Muscle of leg (tissue), 16 donors: ENCODE measurements at places on chromosomes 13 and 19. TPM values are rescaled to one million over a fixed set of nuclear protein-coding genes. Genes with fewer than 3 reads are reported as not detected.

The PGLYRP1 gene
- 0.27 TPM for total RNA-seq

The YJEFN3 gene
- total RNA-seq: 1.6 TPM

The CBY2 gene
- not detected for total RNA-seq

The ZNF71 gene
- 6.3 TPM for total RNA-seq

GRCh38 chr13:91248249-91248648, 99.2 kb upstream of the MIR17HG start:
- H3K27ac ChIP-seq: no peak overlapping the region
- no peaks in the 10 kb centered on the region for H3K4me1 ChIP-seq
- no peaks in the 10 kb centered on the region for H3K27me3 ChIP-seq

- H3K36me3 ChIP-seq: no peaks in the 10 kb centered on the region
- DNase-seq: peak; percentile 89
- peak overlapping the region; percentile 73 for H3K27ac ChIP-seq
- H3K27me3 ChIP-seq: no peaks in the 10 kb centered on the region
- H3K4me3 ChIP-seq: no peak overlapping the region
Measured at GRCh38 chr13:51729866-51730553, 74.0 kb downstream of the DHRS12 start.

GRCh38 chr19:29569038-29569911, 36.8 kb upstream of the POP4 start:
- DNase-seq: no peak
- no peaks in the 10 kb centered on the region for H3K36me3 ChIP-seq
- H3K4me3 ChIP-seq: no peak overlapping the region
- no peak overlapping the region for H3K27ac ChIP-seq

- peaks cover 8% of the 10 kb centered on the region for H3K4me1 ChIP-seq
- no peak for DNase-seq
- no peak overlapping the region for H3K4me3 ChIP-seq
- no peaks in the 10 kb centered on the region for H3K27me3 ChIP-seq
- no peak overlapping the region for H3K27ac ChIP-seq
- H3K36me3 ChIP-seq: peaks cover 17% of the 10 kb centered on the region
Measured at GRCh38 chr13:113432506-113433270, 20.6 kb downstream of the ADPRHL1 start.

DNA sequence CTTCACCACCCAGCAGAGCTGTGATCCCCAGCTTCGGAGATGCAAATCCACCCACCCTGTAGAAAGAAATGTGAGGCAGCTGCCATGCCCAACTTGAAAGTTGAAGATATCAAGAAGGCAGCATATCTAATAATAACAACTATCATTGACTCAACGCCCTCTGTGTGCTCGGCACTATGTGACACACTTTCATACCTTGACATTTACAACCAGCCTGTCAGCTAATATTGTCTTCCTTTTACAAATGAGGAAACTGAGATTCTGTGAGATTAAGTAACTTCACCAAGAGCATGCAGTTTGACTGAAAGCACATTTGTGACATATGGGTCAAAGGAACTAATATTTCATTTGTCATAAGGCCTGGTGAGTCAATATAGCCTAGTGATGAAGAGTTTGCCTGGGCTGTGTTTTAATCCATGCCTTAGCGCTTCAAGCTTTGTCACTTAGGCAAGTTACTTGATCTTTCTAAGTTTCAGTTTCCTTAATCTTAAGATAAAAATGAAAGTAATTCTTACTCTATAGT, 137.0 kb downstream of the FLT1 start:
- H3K4me3 ChIP-seq: no peak overlapping the region
- peaks cover 15% of the 10 kb centered on the region for H3K4me1 ChIP-seq
- no peaks in the 10 kb centered on the region for H3K36me3 ChIP-seq
- no peaks in the 10 kb centered on the region for H3K27me3 ChIP-seq

DNA sequence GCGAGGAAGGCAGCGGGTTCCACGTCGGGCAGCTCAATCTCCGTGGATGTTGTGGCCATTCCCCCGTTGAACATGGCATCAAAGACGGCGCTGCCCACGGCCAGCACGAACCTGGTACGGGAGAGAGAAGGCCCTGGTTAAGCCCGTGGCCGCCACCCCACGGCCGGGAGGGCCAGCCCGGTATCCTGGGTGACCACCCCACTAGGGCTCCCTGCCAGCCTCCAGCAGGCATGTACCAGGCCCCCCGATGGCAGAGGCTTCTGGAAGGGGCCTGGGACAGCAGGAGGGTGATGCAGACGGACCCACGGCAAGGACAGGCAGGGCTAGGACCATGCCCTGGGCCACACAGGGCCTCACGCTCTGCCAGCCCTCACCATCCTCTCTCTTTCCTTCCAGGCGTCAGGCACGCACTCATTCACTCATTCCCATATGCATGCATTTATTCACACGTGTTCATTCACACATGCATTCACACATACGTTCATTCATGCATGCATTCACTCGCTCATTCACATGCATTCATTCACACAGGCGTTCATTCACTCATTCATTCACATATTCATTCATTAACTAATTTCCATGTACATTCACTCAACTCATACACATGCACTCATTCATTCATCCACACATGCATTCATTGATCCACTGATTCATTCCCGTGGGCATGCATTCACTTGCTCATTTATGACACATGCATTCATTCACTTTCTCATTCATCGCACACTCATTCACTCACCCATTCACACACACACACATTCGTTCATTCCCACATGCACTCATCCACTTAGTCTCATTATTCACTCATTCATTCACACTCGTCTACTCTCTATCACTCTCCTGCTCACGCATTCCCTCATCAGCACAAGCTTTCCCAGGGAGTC, 17.9 kb downstream of the BTBD2 start:
- H3K27ac ChIP-seq: no peak overlapping the region
- no peaks in the 10 kb centered on the region for H3K4me1 ChIP-seq
- no peak for DNase-seq
- peaks cover 50% of the 10 kb centered on the region for H3K36me3 ChIP-seq
- no peaks in the 10 kb centered on the region for H3K27me3 ChIP-seq
